ENCODE measurements at places on chromosomes 1 and 21. TPM values are rescaled to one million over a fixed set of nuclear protein-coding genes. Genes with fewer than 3 reads are reported as not detected.

GRCh38 chr1:219518168-219518906 is 94.6 kb downstream of the ZC3H11B start:
- peak; percentile 98 for DNase-seq

Gene LAPTM5
- total RNA-seq = 0.77 TPM

Gene PTGER3
- 1.1 TPM for total RNA-seq

- no peak for DNase-seq
These were observed 45.3 kb downstream of the B3GALT5 start for GRCh38 chr21:39658066-39658465.

GRCh38 chr1:98737835-98738234 is 76.3 kb downstream of the SNX7 start:
- no peak for DNase-seq

- DNase-seq = no peak
These were observed 26.9 kb upstream of the RGL1 start for GRCh38 chr1:183778045-183778444.

- peak; percentile 68 for DNase-seq
These were observed 32.5 kb upstream of the ASPM start for GRCh38 chr1:197178998-197179397.

DNA sequence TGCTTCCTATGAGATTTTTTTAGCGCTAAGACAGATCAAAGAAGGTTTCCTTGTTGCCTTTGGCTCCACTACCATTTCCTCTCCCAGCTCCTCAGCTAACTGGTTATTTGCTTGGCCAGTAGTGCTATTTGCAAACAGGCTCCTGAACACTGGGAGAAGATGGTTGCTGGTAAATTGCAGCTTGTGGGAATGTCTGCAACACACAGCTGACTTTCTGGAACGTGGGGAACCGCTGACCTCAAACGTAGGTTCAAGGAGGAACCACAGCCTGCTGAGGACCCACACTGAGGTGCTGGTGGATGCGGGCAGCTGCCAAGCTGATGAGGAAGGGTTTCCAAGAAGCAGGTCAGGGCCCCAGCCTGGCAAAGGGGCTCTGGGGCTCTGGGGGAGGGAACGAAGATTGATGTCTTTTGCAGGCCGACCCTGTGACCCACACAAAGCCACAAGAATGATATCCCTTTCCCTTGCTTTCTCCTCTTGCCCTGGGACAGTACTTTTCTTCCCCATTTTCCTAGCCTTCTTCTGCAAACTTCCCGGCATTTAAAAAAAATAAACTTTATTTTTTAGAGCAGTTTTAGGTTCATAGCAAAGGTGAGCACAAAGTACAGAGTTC is 24.8 kb downstream of the GNG4 start:
- DNase-seq = peak; percentile 94

Gene FBLIM1
- 179 TPM for total RNA-seq

DNA sequence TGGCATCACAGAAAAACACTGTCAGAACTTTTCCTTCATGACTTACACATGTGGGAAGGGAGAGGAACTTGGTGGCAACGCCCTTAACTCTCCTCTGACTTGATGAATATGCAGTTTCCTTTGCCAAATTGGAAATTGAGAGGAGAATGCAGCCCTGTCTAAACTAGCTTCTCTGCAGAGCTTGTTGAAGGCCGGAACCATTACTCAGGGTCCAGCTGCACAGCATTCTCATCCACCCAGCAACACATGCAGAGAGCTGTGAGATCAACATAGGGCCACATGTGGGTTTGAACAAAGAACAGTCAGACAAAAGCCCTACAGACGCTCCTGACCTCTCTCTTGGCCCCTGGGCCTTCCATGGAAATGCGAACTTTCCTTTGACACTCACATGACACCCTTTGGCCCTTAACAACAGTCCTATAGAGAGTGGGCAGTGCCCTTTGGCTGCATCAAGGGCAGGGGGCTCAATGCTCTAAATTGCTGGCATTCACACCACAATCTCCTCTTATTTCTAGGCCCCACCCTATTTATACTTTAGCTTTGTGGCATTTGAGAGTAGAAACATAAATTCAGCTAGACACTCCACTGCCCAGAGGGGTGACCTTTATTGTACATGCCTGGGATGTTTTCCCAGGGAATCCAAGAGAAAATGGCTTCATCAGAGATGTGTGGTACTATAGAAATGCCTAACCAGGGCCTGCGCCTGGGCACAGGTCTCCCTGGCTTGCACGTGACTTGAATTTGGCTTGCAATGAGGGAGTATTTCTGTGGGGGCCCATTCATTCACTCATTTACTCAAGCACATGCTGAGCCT is 64.4 kb downstream of the CDC7 start:
- DNase-seq = peak; percentile 59

DNA sequence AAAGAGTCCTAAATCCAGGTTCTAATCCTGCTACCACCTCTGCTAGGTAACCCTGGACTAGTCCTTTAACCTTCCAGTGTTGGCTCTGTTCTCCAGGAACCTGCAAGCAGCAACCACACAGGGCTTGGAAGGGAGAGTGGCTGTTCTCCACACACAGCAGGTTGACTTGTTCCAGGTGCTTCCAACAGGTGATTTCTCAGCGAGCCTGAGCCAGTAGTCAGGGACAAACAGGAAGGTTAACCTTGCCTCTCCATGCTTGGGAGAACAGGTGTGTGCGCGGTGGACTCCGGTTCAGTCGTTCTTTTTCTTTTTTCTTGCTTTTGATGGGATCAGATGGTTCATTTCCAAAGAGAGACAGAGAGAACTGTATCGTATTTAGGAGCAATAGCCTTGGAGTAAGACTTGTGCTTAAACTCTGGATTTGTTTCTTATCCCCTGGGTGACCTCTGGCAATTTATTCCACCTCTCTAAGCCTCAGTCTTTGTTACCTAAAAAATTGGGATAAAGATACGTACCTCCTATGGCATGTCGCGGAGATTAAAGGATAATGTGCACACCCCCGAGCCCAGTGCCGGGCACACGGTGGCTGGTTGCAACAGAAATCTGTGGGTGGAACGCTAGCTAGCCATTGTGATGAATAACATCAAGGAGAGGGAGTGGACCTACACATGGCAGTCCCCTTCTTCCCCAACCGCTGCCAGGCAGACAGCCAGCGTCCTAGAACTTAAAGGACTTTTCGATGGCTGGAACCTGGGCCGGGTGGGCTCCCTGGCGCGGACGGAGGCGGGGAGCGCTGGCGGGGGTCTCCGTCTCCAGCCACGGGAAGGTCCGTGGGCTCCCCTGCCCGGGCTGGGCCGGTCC is 583 bp upstream of the CACHD1 start:
- no peak for DNase-seq

Gene MPZ
- total RNA-seq = 2.3 TPM

DNA sequence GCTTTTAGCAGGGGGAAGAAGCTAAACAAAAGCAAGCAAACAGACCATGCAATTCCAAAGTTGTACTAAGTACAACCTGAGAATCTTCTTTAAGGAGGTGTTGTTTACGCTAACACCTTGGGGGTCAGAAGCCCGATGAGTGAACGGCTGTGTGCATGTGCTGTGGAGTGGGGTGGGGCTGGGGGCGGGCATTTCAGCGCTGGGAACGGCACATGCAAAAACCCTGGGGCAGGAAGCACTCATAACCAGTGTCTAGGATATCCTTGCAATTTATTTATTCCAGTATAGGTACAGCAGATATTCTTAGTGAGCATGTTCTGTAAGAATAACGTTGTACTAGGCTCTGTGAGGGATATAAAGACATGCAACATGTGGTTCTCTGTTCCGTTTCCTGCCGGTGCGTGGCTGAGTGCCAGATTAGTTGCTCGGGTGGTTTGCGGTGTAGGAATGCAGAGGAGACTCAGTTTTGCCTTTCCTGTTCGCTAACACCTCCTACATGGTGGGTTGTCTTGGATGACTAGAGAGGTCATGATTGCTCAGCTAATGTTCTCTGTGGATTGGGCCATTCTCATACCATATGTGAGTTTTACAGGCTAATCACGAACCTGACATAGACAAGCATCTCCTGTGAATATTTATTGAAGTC is 3.7 kb downstream of the FASLG start:
- DNase-seq = peak; percentile 86

DNA sequence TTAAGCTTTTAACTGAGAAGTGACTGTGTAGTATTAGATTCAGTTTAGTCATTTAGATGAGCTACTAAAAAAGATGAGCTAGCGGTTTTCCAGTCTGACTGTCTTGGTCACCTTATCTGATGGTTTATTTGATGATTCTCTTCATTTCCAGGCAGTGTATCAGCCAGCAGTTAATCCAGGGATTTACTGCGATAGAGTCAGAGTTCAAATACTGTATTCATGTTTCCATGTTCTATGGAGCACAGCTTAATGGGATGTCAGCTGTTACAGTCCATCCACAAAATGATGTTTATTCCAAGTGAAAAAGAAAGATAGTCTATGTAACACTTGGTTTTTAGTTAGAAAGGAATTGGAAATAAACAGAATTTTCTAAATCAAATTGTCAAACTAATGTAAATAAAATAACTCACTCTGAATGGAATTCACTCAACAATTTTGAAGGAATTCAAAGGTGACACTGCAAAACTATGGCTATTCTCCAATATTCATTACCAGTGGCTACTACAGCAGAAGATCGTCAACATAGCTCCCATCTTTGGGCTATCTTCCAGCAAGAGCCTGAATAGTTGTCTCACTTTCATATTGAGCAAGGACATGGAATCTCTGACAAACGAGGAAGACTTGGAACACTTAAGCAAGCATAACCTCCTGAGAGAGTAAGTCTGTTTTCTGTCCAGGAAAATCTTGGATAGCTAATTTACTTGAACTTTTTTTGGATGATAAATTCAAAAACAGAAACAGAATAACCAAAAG is 54.6 kb upstream of the DPT start:
- DNase-seq = peak; percentile 38

DNA sequence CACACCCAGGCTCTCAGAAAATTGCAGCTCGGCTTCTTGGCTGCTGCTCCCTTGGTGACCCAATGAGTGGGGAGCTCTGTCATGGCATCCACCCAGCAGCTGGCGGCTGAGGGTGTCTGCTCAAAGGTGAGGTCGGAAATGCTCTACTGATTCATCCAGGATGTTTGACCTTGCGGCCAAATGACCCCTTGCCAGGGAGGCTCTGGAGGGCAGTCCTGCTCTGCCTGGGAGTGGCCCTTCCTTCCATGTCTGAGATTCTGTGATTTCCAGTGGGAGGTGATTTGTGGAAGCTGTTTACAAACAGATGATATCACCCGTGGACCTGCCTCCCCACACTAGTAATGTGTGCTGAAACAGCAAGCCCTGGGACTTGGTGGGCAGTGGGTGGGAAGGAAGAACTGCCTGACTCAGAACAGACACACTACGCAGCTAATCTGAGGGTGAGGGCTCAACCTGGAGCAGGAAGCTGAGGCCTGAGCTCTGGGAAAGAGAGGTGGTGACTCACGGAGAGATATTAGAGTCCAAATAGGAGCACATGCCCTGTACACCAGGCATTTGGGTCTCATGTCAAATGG is 3.0 kb downstream of the CRCT1 start:
- peak; percentile 6 for DNase-seq

GRCh38 chr1:229097356-229097755 is 173.6 kb upstream of the RAB4A start:
- no peak for DNase-seq

GRCh38 chr1:232142403-232143314 is 487.3 kb downstream of the SIPA1L2 start:
- DNase-seq = peak; percentile 97
